ENCODE measurements at places on chromosomes 4 and X.

- DNase-seq = no peak
Measured at GRCh38 chrX:114709406-114709805, 125.5 kb downstream of the HTR2C start.

- DNase-seq = no peak
Measured at GRCh38 chr4:5156682-5157081, 105.4 kb downstream of the STK32B start.

GRCh38 chrX:154437971-154438893 lies 1.3 kb downstream of the GDI1 start:
- DNase-seq = no peak

DNA sequence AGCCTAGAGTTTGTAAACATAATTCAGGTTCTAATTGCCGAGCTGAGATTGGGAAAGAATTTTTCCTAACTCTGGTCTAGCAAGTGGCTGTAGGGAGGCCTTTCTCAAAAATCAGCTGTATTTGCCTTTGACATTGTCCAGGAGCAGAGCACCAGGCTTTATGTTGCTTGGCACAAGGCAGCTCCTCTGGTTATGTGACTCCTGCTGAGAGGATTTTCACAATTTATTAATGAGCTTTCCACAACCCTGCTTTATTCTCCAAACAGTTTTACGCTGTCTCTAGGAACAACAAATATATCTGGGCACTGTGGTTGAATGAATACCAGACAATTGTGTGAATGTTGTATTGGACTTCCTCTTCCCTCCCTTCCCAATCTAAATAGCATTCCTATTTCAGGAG lies 14.9 kb downstream of the LSM6 start:
- DNase-seq = no peak

DNA sequence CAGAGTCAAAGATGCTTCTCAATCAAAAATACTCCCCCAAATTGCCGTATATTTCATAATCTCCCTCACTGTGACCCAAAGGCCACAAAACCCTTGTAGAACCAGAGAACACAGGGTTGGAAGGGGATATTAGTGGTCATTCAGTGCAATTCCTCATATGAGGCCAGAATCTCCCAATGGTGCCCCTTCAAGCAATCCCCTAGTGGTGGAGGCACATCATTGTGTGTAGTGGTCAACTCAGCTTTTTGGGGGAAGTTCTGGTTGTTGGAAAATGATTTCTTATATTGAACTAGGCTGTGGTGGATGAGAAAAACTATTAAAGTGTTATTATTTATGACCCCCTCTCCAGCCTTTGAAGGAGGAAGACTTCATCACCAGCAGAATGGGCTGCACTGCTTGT lies 17.6 kb upstream of the BOD1L1 start:
- DNase-seq = no peak
